Spinal cord (tissue), 10 donors: ENCODE measurements at places on chromosomes 7 and 10.

- H3K27ac ChIP-seq, result no peak overlapping the region
- H3K4me1 ChIP-seq, result peaks cover 7% of the 10 kb centered on the region
- no peak for DNase-seq
- H3K27me3 ChIP-seq, result peaks cover 21% of the 10 kb centered on the region
Observed at GRCh38 chr7:151894111-151895007, 17.4 kb upstream of the PRKAG2 start.

DNA sequence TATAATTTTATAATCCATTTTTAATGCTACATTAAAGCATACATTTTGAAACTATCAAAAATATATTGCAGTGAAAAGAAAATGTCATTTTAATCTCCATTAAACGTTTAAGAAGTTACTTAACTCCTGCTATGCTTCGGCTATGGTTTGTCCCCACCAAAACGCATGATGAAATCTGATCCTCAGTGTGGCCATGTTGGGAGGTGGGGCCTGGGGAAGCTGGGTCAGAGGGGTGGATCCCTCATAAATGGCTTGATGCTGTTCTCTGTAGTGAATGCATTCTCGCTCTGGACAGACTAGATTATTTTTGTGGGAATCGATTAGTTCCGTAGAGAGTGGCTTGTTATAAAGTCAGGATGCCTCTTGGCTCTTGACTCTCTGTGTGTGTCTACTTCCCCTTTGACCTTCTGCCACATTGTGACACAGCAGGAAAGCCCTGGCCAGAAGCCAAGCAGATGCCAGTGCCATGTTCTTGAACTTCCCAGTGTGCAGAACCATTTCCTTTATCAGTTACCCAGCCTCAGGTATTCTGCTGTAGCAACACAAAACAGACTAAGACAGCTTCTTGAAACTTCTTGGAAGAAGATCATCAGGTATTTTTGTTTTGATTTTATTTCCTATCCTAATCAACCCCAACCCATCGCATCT, 77.8 kb downstream of the TCERG1L start:
- no peak overlapping the region for H3K4me3 ChIP-seq
- H3K4me1 ChIP-seq, result peaks cover 24% of the 10 kb centered on the region
- no peaks in the 10 kb centered on the region for H3K27me3 ChIP-seq
- no peak for DNase-seq
- H3K36me3 ChIP-seq, result peaks cover 10% of the 10 kb centered on the region

GRCh38 chr10:120702032-120702431, 149.1 kb upstream of the WDR11 start:
- no peaks in the 10 kb centered on the region for H3K36me3 ChIP-seq
- H3K4me1 ChIP-seq, result no peaks in the 10 kb centered on the region
- H3K27ac ChIP-seq, result no peak overlapping the region
- H3K4me3 ChIP-seq, result no peak overlapping the region
- no peaks in the 10 kb centered on the region for H3K27me3 ChIP-seq
- DNase-seq, result no peak

DNA sequence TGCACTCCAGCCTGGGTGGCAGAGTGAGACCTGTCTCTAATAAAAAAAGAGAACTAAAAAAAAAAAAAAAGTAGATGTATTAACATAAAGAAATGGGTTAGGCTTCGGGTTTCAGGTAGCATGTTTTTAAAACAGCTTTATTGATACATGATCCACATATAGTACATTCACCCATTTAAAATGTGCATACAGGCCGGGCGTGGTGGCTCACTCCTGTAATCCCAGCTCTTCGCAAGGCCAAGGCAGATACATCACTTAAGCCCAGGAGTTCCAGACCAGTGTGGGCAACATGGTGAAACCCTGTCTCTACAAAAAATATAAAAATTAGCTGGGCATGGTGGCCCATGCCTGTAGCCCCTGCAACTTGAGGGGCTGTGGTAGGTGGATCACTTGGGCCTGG, 39.5 kb downstream of the SNX10 start:
- no peak overlapping the region for H3K27ac ChIP-seq
- no peaks in the 10 kb centered on the region for H3K36me3 ChIP-seq
- no peak overlapping the region for H3K4me3 ChIP-seq
- no peaks in the 10 kb centered on the region for H3K4me1 ChIP-seq

- no peaks in the 10 kb centered on the region for H3K4me1 ChIP-seq
- no peak overlapping the region for H3K4me3 ChIP-seq
- no peak overlapping the region for H3K27ac ChIP-seq
- no peak for DNase-seq
Observed at GRCh38 chr10:6490614-6491013, 89.5 kb downstream of the PRKCQ start.

DNA sequence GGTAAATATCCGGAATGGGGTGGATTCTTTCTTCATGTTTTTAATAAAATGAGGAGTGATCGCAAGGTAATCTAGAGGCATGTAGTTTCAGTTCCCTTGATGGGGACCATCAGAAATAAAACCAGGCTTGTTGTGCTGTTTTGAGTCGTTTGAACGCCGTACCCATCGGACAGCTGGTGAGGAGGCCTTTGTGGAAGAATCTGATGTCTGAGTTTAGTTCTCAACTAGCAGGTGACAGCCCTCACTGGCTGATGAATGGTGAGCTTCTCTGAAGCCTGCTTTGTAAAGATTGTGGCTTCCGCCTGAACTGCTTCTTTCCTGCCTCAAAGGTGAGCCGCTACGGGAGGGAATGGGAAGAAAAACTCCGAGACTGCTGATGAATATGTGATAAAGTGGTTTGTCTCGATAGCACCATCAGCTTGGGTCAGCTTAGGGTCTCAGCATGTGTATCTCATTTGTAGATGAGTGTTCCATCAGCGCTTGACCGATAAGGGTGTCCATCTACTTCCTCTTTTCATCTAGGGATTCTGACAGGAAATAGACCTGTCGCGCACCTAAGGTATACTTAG, 977 bp downstream of the TMEM248 start:
- peaks cover 9% of the 10 kb centered on the region for H3K36me3 ChIP-seq
- H3K27me3 ChIP-seq, result no peaks in the 10 kb centered on the region
- peaks cover 16% of the 10 kb centered on the region for H3K4me1 ChIP-seq
- DNase-seq, result no peak
- peak overlapping the region; percentile 71 for H3K27ac ChIP-seq
- H3K4me3 ChIP-seq, result peak overlapping the region; percentile 81

- no peaks in the 10 kb centered on the region for H3K4me1 ChIP-seq
- H3K4me3 ChIP-seq, result no peak overlapping the region
- no peaks in the 10 kb centered on the region for H3K27me3 ChIP-seq
- no peak overlapping the region for H3K27ac ChIP-seq
Observed at GRCh38 chr7:121049028-121049791, 60.7 kb downstream of the CPED1 start.

DNA sequence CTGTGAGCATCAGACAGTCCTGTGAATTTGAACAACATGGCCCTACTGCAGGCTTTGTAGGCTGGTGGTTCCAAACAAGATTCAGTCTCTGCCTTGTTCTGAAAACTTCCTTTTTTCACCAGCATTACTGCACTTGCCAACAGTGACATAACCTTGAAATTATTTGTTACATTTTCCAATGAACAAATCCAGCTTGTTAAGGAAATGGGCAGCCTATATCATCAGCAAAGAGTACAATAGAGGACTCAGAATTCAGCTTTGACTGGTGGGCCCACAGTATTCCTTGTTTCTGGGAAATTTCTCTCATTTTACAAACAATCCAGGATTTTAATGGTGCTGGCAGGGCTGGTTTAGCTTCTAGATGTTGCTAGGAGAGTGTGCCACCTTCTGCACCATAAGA, 703.7 kb upstream of the FZD8 start:
- H3K27me3 ChIP-seq, result no peaks in the 10 kb centered on the region
- peaks cover 2% of the 10 kb centered on the region for H3K4me1 ChIP-seq
- no peaks in the 10 kb centered on the region for H3K36me3 ChIP-seq
- DNase-seq, result no peak
- H3K27ac ChIP-seq, result peak overlapping the region; percentile 52

DNA sequence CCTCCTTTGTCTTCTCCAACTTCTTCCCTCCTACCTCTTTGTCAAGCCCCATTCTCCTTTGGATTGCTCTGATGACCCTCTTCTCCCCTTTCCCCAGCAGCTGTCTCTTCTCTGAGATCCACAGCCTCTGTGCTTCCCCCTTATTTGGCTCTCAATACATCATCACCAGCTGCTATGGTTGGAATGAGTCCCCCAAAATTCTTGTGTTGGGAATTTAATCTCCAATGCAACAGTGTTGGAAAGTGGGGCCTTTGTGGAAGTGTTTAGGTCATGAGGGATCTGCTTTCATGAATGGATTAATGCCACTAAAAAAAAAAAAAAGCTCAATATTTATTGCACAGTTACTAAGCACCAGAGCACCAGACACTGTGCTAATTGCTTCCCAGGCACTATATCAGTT, 39.2 kb upstream of the FRMD4A start:
- no peak overlapping the region for H3K27ac ChIP-seq
- H3K4me1 ChIP-seq, result no peaks in the 10 kb centered on the region
- H3K27me3 ChIP-seq, result no peaks in the 10 kb centered on the region
- DNase-seq, result peak; percentile 25
- H3K4me3 ChIP-seq, result no peak overlapping the region

DNA sequence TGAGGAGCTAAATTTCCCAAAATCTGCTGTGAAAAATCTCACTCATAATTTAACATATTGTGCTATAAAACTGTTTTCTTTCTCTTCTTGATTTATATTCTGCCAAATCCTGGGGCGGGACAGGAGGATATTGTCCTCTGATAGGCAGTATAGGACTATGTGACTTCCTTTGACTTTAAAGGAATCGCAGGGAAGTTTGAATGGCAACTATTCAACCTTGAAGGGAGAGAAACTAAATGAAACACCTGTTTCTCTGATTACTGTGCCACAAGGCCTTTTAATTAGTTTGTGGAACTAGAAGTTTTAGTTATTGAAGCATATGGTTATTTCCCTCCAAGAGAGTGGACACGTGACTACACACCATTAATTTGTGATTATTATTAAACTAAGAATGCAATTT, 607.4 kb downstream of the GATA3 start:
- no peak overlapping the region for H3K4me3 ChIP-seq
- no peak overlapping the region for H3K27ac ChIP-seq
- no peaks in the 10 kb centered on the region for H3K36me3 ChIP-seq

DNA sequence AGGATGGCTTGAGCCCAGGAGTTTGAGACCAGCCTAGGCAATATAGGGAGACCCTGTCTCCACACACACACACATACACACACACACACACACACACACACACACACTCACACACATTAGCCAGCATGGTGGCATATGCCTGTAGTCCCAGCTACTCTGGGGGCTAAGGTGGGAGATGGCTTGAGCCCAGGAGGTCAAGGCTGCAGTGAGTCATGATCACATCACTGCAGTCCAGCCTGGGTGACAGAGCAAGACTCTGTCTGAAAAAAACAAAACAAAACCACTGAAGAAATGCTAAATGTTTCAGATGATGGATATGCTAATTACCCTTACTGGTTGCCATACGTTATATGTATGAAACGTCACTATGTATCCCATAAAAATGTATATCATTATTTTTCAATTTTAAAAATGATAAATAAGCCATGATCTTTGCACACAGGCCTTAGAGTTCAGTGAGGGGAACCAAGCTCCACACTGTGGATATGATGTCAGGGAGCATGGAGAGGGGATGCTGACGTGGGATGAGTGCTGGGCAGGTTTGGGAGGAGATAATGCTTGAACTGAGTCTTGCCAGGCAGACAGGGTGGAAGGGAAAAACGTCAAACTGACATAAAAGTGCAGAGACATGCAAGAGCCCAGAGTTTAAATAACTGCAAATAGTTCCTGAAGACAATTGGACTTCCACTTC, 45.9 kb upstream of the ARHGAP12 start:
- no peaks in the 10 kb centered on the region for H3K4me1 ChIP-seq
- no peak for DNase-seq
- H3K4me3 ChIP-seq, result no peak overlapping the region
- no peaks in the 10 kb centered on the region for H3K27me3 ChIP-seq
- no peak overlapping the region for H3K27ac ChIP-seq
- no peaks in the 10 kb centered on the region for H3K36me3 ChIP-seq

GRCh38 chr7:31372231-31372959, 31.9 kb upstream of the NEUROD6 start:
- no peak overlapping the region for H3K4me3 ChIP-seq
- DNase-seq, result no peak
- no peak overlapping the region for H3K27ac ChIP-seq
- H3K27me3 ChIP-seq, result no peaks in the 10 kb centered on the region

GRCh38 chr7:14835384-14835783, 67.2 kb downstream of the DGKB start:
- H3K36me3 ChIP-seq, result no peaks in the 10 kb centered on the region
- no peaks in the 10 kb centered on the region for H3K27me3 ChIP-seq
- no peaks in the 10 kb centered on the region for H3K4me1 ChIP-seq
- H3K27ac ChIP-seq, result no peak overlapping the region

- no peaks in the 10 kb centered on the region for H3K4me1 ChIP-seq
- H3K36me3 ChIP-seq, result no peaks in the 10 kb centered on the region
- H3K27me3 ChIP-seq, result no peaks in the 10 kb centered on the region
Observed at GRCh38 chr7:19353180-19353579, 208.0 kb upstream of the FERD3L start.

GRCh38 chr7:39446546-39446945, 119.7 kb upstream of the YAE1 start:
- no peaks in the 10 kb centered on the region for H3K4me1 ChIP-seq
- no peak overlapping the region for H3K4me3 ChIP-seq
- no peaks in the 10 kb centered on the region for H3K36me3 ChIP-seq
- H3K27ac ChIP-seq, result no peak overlapping the region
- peak; percentile 55 for DNase-seq

DNA sequence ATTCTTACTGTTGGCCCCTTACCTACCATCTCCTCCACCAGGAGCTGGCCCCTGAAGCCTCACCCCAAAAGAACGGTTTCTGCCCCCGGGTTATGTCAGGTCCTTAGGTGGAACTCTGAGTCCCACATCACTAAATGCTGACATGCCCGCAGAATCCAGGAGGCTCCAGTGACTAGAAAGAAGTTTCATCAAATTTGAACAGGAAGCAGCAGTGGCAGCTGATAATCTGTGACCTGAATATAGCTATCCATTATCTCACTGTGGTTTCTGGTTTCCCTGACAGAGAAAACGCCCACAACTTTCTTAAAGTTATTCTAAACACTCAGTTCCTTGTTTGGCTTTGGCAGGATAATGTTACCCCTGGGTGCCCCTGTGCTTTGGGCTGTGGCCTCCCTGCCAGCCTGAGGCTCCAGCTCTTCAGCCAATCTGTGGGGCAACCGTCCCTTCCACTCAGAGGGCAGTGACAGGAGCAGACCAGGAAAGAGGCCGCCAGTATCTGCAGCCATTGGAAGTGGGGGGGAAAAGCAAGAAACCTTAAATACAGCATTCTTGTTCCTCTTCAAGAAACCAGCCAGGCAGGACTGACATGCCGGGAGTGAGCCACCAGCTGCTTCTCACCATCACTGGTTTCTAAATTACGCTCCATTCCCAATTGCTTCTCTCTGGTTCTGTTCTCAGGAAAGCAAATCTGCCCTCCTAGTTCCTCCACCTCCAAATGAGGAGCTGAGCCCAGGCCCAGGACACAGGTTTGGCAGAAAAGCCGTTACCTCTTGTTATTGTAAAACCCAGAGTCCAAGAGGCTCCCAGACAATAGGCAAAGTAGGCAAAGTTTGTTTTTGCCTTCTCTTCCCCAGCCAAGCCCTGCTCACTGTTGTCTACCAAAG, 41.2 kb upstream of the VCL start:
- H3K4me3 ChIP-seq, result no peak overlapping the region
- peaks cover 6% of the 10 kb centered on the region for H3K4me1 ChIP-seq
- no peaks in the 10 kb centered on the region for H3K27me3 ChIP-seq
- peak overlapping the region; percentile 40 for H3K27ac ChIP-seq
- no peak for DNase-seq

- H3K4me3 ChIP-seq, result no peak overlapping the region
- H3K36me3 ChIP-seq, result no peaks in the 10 kb centered on the region
- no peaks in the 10 kb centered on the region for H3K4me1 ChIP-seq
- no peak for DNase-seq
- H3K27me3 ChIP-seq, result no peaks in the 10 kb centered on the region
Observed at GRCh38 chr7:116786791-116787443, 75.5 kb upstream of the CAPZA2 start.

GRCh38 chr10:4034907-4035598, 250.0 kb upstream of the KLF6 start:
- peak overlapping the region; percentile 44 for H3K27ac ChIP-seq
- H3K4me3 ChIP-seq, result no peak overlapping the region

- H3K27me3 ChIP-seq, result no peaks in the 10 kb centered on the region
- peaks cover 7% of the 10 kb centered on the region for H3K4me1 ChIP-seq
Observed at GRCh38 chr7:111760043-111760442, 197.8 kb upstream of the IMMP2L start.
